ENCODE measurements at places on chromosomes 3 and 15.

DNA sequence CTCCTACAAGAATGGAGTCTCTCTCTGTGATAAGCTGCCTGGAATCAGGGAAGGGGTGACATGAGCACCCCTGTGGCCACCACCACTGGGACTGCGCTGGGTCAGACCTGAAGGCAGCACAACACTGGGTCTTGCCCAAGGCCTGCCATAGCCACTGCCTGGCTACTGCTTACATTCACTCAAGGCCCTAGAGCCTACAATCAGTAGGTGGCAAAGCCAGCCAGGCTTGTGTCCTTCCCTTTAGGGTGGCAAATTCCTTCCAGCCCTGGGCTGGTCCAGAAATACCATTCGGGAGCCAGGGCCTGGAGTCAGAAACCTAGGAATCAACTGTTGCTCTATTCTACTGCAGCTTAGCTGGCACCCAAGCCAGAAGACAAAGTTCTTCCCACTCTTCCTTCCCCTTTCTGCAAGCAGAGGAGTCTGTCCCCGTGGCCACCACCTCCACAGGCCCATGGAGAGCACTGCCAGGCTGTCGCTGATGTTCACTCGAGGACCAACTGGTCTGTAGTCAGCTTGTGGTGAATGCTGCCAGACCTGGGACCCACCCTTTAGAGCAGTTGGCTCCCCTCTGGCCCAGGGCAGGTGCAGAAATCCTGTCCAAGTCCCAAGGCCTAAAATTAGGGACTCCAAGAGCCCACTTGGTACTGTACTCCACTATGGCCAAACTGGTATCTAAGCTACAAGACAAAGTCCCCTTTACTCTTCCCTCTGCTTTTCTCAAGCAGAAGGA is 307.4 kb downstream of the THSD4 start:
- no peak for DNase-seq

DNA sequence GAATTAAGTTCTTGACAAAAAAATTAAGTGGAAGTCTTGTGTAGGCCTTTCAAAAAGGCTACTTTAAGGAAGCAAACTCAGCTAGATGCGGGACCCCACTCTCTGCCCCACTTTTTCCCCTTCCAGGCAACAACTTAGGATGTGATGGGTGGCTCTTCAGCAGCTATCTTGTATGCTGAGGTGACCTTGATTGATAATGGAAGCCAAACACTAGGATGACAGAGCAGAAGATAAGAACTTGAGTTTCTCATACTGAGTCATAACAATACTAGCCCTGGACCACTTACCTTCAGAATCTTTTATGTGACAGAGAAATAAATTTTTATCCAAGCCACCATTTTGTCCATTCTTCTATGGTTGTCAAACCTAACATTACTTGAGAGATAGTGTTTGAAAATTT is 16.1 kb downstream of the PDCD10 start:
- no peak for DNase-seq

DNA sequence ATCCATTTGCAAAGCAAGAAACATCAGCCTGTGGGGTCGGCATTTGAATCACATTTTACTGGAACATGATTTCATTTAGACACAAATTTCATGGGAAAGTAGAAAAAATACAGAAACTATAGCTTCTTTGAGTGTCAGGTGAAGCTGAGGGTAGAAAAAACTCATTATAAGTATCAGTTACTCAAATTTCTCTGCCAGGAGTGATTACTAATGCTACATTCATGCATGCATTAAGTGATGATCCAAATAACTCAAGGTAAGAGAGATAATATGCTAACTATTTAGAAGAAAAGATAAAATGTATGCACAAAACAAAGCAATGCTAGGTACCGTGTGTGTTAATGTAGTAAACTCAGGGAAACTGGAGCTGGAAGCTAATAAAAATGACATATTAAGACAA is 406.0 kb downstream of the GAP43 start:
- no peak for DNase-seq

DNA sequence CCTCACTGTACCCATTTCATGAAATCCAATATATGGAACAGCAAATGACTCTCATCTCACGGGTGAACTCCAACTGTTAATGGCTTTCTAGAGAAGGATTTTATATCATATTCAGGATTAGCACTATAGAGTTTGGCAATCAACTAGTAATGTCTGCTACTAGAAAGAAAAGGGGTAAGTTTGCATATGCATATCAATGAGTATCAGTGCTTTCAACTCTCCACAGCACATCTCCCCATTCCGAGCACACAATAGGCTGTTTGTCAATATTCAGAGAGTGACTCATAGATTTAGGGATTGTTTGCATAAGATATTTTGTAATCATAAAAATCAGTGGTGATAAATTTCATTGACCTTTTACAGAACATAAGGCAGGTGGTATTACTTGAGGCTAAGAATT is 163.2 kb upstream of the LMCD1 start:
- DNase-seq = no peak

GRCh38 chr15:55372701-55373440 is 35.3 kb downstream of the CCPG1 start:
- DNase-seq = no peak
